ENCODE measurements at places on chromosomes 3 and 15.
A peak's percentile ranks its signal among the peaks of the same experiment; 100 is the strongest.

DNA sequence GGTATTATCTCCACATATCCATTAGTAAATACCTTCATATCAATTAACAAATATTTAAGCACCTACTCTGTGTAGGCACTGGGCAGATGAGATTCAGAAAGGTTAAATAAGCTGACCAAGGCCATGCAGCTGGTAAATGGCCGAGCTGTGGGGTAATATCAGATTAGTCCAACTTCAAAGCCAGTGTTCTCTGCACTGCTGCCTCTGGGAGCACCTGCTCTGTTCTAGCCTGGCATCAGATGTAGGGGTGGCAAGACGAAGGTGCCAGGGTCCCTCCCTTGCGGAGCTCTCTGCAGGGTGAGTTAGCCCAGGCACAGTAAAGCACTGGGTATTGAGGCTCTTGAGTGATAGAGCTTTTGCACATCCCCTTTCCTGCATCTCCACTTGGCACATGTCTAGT, 5.5 kb downstream of the TATDN2 start:
- DNase-seq: no peak

GRCh38 chr3:101849714-101850245, 466 bp downstream of the NFKBIZ start:
- DNase-seq: peak; percentile 80

GRCh38 chr15:69200832-69201745, 40.7 kb downstream of the GLCE start:
- no peak for DNase-seq

DNA sequence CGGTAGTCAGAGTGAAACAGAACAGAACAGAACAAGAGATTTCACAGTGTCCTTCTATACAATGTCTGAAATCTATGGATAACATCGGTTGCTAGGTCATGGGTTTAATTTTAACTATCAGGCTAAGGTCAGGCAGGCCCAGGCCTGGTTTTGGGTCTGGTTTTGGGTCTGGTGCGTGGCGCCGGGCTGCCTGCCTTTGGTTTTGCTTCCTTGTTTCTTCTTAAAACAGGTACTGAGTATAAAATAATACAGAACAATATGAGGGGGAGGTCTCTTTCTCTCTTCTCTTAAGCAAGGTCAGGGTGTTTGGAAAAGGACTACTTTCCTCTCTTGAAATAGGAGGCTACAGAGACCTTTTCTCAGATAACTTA, 1.4 kb downstream of the AEN start:
- DNase-seq: no peak

GRCh38 chr3:164351131-164351530, 727.2 kb downstream of the SI start:
- no peak for DNase-seq

DNA sequence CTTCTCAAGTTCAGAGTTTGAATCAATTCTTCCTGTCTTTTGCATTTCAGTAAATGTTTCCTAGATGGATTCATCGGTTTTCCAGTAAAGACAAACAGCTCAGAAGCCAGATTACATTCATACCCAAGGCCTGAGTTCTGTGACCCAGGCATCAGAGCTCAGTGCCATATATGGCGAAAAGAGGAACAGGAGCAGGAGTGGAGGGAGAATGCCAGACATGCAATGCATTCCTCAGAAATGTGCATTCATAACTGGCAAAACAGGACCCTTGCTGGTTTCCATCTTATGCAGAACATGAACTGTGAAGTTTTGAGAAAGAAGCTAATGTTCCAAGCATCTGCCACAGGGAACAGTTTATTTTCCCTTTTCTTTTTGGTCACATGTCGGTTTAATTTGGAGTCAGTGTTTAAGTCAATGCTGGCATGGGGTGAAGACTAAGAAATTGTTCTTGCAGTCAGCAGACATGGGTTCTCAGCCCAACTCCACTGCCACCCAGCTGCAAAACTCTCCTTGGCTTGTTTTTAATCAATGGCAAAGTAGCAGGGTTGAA, 116.5 kb downstream of the LPP start:
- DNase-seq: no peak

DNA sequence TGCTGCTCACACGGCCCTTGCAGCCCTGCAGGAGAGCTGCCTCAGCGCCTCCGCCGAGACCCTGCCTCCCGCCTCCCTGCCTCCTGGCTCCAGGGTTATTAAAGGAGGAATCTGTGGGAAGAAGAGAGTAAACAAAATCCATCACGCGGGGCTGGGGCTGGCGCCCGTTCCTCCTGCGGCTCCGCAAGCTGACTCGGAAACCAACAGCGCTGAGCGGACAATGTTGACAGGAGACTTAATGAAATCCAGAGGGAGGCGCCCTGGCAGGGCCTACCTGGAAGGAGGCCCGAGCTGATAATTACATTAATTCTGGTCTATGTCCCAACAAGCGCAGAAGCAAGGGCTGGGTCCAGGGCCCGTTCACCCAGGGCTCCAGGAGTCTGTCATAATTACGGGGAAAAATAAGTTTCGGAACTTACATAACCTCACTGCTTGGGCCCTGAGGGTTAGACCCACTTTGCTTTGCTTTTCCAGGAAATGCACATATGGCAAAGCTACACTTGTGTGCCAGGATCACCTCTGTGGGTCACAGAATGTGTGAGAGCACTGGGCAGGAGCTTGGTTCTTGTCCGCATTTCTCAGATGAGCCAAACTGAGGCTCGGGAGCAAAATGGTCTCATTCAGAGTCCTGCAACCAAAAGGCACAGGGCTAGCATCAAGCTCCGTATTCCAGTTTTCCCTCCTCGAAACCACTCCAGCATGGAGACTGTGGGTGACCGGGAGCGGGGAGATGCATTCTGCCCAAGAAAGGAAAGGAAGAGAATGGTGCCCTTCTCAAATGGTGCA, 43.8 kb upstream of the SLC6A6 start:
- no peak for DNase-seq

DNA sequence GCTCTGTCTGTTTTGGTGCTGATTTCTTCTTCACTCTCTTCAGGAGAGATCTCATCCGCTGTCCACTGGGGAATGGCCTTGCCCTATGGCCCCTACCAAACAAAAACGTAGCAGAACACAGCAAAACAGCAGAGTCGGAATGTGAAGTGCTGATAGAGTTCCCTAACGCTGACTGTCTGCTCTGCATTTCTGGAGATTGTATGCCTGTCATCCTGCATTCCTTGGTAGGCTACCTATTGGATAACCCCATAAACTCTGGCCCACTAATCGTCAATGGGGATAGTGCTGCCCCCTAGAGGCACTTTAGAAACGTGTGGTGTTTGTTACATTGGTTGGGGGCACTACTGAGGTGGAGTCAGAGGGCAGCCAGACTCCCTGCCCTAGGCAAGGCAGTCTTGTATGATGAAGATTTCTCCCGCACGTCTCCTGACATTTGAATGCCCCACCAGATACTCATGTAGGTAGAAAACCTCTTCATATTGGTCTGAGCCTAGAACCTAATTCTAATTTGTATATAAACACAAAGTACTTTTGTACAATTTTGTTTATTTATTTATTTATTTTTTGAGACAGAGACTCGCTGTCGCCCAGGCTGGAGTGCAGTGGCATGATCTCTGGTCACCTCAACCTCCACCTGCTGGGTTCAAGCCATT, 15.6 kb upstream of the MAGEF1 start:
- DNase-seq: peak; percentile 82

DNA sequence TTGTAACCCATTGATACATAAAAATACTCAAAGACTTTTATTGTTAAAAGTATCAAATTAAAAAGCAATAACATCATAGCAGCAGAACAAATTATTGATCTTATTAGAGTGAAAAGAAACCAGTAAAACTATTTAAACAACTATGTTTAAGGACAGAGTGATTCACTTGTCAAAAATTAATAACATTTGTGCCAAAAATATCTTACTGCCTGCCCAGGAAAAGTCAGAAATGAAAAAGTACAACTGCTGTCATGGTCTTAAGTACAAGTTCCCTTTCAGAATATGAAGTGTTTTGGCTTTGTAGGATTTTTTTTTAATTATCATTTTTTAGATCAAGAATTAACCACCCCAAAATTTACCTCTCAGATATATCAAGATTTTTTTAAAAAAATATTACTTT, 3.4 kb downstream of the IFT57 start:
- no peak for DNase-seq

GRCh38 chr3:129281726-129282125, 3.1 kb downstream of the HMCES start:
- DNase-seq: no peak

GRCh38 chr3:46184469-46184868, 23.6 kb downstream of the CCR1 start:
- no peak for DNase-seq

GRCh38 chr3:53158765-53159155, 2.2 kb upstream of the PRKCD start:
- no peak for DNase-seq

GRCh38 chr3:126478581-126479310, 3.1 kb upstream of the ZXDC start:
- DNase-seq: no peak

GRCh38 chr3:101567528-101568317, 6.1 kb downstream of the TRMT10C start:
- DNase-seq: no peak

GRCh38 chr3:140363801-140364200, 314.1 kb upstream of the TRIM42 start:
- no peak for DNase-seq

GRCh38 chr3:18442756-18443664, 17.9 kb upstream of the SATB1 start:
- DNase-seq: no peak

DNA sequence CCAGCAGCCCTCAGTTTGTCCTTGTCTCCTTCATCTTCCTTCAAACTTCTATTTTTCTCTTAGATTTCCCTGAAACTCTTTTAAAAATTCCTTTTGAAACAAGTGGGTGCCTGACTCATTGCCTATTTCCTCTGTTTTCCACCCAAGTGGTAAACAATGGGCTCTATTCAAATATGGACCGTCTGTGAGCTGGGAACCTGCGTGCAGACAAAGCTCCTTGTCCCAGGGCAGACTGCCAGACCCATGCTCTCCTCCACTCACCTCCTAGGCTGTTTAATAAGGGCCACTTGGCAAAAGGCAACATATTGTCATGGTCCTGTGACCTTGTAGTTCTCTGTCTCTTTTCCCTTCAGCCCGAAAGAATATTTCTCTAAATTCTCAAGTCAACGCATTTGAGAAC, 332.7 kb upstream of the THBS1 start:
- no peak for DNase-seq

DNA sequence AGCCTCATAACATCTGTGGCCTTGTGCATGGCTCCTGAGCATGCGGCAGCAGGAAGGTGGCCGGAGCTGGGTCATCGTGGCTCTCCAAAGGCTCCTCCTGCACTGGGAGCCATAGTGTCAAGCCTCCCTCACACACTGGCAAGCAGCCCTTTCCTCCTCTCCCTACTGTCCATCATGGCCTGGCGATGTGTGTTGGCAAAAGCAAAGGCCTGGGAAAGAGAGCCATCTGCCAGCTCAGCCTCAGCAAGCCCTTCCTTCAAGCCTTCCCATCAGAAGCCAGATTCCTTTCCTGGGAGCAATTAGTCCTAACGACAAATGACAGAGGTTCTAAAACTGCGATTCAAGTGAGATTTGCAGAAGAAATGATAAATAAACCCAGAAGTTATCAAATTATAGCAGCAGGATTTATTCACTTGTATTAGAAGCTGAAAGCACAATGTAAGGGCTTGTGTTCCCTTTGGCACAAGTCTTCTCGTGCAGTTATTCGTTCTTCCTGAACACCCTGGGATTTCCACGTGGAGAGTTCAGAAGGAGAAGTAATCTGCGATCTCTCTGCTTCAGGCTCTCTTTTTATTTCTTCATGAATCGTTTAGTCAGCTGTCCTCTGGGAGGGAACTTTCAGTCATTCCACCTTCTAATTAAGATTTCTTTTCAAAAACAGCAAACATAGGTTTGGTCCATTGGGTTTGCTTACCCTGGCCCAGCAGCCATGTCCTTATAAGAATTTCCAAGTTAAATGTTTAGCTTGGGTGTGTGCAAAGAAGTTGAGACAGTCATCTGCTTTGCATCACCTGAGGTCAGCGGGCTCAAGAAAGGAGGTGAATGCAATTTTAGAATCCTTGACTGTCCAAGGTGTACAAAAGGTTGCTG, 110.3 kb upstream of the TMC3 start:
- no peak for DNase-seq

DNA sequence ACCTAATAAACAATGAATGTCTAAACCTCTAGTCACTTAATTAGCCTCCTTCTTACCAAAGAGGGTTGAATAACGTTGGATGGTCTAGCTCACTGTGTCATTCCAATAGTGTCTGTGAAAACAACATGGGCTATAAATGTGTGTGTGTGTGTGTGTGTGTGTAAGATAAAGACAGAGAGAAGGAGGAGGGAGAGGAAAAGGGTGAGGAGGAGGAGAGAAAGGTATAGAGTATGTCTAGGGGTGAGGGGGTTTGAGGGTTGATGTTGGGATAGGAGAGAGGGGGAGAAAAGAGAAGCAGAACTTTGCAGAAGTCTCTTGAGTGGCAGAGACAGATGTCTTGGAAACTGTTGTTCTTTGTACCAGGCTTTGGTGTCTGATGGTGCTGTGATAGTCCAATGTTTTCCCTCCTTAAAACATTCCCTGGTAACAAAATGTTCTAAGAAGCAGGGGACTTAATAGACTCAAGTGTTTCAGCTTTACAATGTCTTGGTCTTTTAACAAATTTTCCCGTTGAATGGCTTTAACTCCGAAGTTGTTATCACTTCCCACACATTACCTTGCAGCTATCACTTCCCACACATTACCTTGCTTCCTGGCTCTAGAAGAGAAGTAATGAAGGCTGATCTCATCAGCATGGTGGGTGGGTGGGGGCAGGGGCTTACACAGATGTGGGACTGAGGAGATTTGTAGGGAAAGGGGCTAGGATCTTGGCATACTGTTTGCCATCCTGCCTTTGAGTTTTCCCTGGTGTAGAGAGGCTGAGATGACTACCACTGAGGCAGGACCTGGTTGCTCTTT, 57.8 kb upstream of the ETV5 start:
- no peak for DNase-seq

- no peak for DNase-seq
These were observed 30.4 kb downstream of the CHRNA7 start for GRCh38 chr15:32060706-32061105.

GRCh38 chr3:55407426-55407820, 79.7 kb downstream of the WNT5A start:
- no peak for DNase-seq

- no peak for DNase-seq
These were observed 197.2 kb upstream of the CTNNB1 start for GRCh38 chr3:41002104-41002503.

DNA sequence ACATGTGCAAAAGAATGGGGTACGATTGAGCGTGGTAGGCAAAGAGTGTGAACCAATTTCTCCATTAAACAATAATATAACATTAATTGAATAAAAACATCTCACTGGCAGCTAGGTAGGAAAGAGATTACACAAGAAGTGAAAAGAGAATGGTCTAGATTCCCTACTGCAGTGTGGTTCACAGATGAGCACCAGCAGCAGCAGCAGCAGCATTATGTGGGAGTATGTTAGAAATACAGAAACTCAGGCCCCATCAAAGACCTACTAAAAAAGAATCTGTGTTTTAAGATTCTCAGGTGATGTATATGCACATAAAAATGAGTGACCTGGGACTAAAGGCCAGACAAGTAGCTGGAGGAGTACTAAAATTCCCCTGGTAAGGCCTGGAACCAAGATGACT, 118.2 kb downstream of the ADAM10 start:
- DNase-seq: no peak

- DNase-seq: no peak
These were observed 324.5 kb upstream of the ROBO2 start for GRCh38 chr3:76715426-76715825.

Measured in ecto neural progenitor cell (in vitro differentiated cells).